ENCODE measurements at places on chromosomes 3 and 15.

DNA sequence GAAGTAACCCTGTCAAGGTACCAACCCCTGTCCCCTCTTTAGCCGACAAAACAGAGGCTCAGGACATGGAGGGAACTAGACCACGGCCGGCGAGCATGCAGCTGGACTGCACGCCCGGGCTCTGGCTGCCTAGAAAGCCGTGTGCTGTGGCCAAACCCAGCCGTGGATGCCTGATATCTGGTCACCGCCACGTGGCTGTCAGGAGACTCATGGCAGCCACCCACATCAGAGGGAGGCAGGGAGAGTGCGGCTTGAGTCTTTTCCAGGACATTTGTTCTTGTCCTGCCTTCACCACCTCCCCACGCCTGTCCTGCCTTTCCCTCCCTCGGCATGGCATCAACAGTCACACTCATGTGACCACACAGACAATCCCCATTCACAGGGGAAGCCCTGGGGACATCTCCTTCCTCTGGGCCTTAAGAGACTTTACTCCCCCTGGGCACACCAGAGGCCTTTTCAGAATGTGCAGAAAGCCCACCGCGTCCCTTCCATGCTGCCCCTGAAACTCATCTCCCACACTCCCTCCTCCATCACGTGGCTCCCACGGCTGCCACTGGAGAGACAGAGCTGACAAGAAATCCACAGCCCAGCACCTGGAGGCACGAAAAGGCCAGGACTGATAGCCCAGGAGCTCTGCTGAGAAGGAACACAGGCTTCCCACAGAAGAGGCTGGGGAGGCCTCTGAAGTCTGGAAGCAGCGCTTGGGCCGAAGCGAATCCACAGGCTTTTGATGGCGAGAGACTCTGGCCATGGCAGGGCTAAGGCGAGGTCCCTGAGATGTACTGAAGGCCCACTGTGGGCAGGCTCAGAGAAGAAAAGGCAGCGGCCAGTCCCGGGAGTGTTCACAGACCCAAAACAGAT lies 71.2 kb upstream of the IQSEC1 start:
- no peak for DNase-seq

DNA sequence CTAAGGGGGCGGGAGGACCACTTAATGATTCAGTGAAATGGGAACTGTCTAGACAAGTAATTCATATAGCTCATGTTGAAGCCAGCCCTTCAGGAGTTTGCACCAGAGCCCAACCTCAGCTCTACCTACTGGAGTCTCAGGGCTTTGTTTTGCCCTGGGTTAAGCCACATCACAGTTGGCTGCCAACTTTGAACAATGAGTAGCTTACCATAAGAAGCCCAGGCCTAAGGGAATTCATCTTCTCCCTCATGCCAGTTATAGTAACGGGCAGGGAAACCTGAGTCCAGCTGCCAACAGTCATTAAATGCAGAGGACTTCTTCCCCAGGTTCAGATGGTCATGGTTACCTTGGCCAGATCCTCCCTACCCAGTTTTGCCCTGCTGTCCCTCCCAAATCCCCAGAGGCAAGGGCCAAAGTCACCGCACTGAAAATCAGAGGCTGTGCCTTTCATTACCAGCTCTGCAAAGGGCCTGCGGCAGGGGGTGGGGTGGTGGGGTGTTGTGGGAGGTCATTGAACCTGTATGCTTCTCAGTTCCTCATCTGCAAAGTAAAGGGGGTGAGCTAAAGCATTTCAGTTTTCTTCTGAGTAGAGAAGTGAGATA lies 302.2 kb upstream of the NR2E3 start:
- no peak for DNase-seq

DNA sequence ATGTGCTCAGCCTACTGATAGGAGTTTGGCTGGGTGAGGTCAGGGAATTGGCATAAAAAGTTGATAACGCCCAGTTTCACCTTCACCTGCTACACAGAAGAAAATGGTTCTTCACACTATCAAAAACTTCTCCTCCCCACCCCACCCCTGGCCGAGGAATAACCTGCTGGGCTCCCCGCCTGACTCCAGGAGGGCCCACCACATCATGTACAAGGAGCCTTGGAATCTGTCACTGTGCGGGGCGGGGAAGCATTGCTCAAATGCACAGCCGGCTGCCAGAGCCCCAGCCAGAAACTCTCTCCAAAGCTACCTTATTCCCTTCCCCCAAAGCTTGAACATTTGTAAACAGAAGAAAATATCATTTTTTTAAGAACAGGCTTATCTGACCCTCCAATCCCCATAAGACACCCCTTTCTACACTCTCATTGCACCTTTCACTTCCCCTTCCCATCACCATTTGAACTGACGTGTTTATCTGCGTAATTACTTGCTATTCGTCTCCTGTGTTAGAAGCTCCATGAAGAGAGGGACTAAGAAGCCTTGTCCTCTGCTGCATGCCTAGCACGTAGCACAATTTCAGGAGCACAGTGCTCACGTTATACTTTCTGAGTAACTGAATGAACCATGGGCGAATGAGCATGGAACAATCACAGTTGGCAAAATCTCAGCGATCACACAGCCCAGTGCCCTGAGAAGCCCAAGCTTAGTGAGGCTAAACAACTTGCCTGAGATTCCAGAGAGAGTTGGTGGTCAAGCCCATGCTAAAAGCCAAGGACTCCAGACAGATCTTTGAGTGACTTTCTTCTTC lies 82.9 kb downstream of the HES1 start:
- DNase-seq, result no peak

DNA sequence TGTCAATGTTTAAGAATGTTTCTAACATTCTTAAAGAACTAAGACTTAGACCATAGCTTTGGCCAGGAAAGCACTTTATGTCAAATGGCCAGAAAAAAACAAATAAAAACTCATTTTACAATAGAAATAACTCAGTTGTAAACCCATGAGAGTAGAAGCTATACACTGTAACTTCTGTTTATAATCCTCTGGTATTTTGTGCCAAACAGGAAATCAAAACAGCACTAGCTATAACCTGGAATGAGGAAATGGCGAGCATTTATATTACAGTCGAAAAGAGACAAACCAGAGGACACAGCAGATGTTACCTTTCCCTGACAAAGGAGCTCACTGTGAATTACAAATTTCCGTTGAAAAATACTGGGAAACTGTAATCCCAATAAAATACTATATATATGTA lies 10.3 kb downstream of the GK5 start:
- DNase-seq, result no peak

GRCh38 chr3:49339941-49340800 lies at the start of gene USP4:
TSS of gene USP4 (minus strand) at chr3:49340053. CDS start at chr3:49340024, 29 bp downstream.
- DNase-seq, result peak; percentile 91

DNA sequence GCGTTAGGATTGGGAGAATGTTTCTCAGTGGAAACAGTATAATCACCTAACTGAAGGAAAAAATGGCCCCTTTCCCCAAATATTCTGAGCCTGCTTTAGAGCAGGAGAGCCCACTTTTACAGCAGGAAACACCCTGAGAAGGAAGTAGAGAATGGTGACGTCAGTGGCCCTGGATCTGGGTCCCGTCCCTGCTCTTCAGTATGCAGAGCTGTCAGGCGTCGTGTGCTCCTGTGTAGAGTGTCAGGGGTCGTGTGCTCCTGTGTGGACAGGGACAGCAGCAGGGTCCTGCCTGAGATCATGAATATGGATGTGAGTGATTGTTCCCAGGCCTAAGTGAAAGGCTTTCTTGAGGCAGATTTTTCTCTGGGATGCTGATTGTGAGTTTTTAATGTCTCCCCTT lies 45.2 kb downstream of the CGNL1 start:
- DNase-seq, result no peak

DNA sequence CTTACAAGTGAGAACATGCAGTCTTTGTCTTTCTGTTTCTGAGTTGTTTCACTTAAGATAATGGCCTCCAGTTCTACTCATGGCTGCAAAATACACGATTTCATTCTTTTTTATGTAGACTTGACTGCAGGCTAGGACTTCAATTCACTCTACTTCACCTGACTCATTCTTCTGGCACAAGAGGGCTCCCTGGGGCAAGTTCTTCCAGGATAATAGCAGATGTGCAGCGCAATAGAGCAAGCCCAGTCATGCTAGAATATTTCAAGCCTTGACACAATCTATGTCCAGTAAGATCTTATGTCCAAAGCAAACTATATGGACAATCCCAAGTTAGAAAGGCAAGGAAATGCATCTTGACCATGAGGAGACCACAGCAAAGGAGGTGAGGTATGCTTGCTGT lies 211.7 kb upstream of the GADL1 start:
- DNase-seq, result no peak

DNA sequence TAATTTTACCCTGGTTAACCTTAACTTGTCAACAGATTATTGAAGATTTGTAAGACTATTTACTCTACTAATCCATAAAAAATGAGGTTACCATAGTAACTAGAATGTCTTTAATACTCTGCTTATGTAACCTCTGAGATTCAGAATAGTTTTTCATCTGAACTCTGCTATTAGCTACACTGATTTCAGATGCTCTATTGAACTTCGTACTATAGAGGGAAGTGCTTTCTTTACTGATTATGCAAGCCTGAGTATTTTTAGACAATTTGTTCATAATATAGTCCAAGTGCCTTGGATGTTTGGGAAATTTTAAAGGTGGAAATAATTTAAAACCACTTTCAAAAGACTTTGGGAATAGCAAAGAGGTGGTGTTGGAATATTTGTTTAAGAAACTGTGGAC lies 107.9 kb upstream of the GBE1 start:
- DNase-seq, result no peak

DNA sequence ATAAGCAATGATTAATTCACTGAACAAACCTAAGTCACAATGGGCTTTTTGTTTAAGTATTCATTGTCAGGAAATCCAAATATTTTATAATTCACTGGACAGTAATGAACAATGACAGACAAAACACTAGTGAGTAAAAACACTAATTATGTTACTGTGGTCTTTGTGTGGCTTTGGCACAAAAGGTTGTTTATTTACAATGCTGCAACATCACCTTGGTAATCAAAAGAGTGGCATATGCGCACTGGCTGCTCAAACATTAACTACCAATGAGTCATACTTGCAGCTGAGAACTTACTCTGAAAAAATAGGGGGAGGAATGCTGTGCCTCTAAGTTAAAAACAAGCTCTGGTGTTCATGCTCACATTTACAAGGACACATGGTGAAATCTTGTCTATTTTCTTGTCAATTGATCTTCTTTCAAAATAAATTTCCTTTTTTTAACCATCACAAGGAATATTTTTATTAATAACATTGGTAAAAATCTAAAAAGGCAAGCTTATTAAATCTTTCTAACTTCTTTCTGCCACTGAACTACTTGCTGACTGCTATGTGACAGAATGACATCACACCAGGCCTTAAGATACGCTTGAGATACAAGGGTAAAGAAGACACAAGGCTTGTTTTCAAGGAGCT lies 85.2 kb upstream of the PPIB start:
- no peak for DNase-seq

DNA sequence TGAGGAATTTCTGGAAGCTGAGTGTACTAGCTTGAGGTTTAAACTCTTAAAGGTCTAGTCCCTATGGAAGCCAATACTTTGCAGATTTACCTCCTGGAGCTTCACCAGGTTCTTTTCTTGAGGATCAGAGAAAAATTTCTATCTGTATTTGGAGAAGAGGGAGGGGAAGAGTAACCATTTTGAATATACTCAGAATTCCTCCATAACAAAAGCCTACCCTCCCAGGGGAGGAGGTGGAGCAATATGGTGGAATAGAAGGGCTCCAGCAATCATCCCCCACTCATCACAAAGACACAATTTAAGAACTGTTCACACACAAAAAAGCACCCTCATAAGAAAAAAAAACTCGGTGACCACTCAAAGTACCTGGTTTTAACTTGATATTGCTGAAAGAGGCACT lies 36.0 kb upstream of the PEX5L start:
- no peak for DNase-seq

DNA sequence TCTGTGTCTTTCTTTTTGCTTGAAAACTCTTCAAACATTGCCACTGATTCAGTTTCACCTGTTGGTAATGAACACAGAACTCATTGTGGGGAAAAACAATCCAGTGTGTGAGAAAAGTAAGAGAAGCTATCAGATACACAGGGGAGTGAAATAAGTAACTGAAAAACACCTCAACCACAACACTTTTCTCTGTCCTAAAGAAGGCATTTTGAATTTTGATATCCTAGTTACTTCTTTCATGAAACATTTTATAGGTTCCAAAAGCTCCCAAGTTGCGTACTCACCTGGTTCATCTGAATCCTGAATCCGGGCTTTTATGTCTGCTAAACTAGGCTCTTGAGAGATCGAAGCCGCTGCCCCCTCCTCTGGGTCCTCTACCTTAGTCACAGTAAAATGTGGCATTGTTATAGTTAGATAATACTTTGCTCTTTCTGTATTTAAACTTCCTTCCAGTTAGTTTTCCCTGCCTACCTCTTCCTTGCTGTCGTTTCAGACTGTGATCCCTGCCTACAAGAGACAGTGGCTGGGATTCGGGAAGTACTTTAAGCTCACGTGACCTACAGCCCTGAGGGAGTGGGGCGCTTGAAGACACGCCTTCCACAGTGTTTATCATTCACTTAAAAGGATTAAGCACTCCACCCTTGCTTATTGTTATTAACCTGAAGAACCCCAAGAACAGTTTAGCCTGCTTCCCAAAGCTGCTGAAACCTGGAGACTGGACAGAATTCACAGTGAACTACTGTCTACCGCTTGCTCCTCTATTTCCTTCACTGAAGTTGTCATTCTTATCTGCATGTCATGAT lies 19.1 kb downstream of the SLC12A6 start:
- DNase-seq, result peak; percentile 16

DNA sequence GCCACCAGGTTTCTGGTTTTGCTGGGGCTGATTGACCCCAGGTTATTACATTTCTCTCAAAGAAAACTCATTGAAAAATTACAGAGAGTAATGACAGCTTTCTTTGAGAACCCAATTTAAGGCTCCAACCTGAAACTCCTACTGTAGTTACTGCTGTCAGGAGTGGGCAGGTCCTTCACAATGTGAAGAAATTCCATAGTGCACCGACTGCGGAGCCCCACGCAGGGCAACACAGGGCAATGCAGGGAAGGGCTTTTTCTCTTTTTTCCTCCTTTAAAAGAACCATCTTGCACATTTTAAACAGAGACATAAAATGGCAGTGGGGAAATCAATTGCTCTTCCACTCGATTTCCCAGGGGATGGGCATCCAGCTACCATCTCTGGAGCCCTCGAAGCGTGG lies 74.3 kb downstream of the NUP210 start:
- no peak for DNase-seq

DNA sequence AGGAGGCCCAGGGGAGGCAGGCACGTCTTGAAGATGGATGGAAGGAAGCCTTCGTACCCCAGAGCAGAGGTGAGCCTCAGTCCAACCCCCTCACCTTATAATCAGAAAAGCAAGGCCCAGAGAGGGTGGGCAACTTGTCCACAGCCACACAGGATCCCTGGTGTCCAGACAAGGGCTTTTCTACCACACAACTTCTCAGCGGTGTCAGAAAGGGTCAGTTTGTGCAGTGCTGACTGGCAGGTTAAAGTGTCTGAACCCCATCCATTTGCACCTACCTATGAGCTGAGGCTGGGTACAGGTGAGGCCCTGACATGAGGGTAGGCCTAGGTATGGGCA lies 8.6 kb downstream of the IGDCC3 start:
- no peak for DNase-seq

DNA sequence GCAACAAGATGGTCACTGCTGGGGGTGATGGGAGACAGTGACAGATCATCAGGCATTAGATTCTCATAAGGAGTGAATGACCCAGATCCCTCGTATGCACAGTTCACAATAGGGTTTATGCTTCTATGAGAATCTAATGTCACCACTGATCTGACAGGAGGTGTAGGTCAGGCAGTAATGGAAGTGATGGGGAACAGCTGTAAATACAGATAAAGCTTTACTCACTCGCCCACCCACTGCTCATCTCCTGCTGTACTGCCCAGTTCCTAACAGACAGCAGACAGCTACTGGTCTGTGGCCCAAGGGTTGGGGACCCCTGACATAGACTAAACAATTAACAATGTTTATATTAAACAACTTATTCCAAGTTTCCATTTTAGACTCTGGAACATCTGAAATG lies 25.4 kb downstream of the IFT80 start:
- DNase-seq, result no peak
